ENCODE measurements at places on chromosomes 3 and 15.
A peak's percentile ranks its signal among the peaks of the same experiment; 100 is the strongest.

DNA sequence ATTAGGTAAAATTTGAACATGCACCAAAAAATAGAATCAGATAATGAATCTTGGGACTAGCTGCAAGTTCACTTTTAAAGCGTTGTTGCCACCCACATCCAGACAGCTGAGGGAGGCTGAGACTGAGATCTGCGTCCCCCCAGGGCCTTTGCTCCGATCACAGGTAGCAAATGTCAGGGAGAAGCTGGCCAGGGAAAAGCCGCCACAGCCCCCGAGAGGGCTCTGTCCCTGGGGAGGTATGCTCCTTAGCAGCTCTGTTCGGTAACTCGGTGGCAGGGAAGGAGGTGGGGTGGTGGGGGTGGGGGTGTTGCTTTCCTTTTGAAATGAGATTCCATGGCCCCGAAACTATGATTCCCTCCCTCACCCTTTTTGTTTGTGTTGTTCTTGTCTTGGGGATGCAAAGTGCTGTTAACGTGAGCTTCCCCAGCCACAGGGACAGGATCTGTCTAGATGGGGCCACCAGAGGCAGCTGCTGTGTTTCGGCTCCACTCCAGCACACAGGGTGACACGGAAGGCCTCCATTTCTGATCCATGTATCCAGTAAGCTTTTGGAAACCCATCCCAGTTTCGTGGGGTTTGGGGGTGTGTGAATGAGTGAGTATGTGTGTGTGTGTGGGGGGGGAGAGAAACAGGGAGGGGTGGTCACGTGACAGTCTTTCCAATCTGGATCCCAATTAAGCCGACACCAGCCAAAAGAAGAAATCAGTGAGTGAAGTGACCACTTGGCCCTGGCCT, 1.1 kb upstream of the MINAR1 start:
- DNase-seq, result no peak

DNA sequence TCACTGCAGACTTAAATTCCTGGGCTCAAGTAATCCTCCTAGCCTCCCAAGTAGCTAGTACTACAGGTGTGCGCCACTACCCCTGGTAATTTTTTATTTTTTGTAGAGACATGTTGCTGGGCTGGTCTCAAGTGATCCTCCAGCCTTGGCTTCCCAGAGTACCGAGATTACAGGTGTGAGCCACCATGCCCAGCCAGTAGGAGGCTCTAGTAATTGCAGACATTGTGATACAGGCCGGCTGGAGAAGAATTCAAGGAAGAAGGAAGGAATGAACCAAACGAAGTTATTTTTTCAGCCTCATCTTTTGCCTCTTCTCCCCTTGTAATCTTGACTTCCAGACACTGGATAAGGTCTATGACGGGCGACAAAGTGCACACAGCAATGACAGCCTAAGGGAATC, 3.2 kb upstream of the PPP4R2 start:
- DNase-seq, result no peak

DNA sequence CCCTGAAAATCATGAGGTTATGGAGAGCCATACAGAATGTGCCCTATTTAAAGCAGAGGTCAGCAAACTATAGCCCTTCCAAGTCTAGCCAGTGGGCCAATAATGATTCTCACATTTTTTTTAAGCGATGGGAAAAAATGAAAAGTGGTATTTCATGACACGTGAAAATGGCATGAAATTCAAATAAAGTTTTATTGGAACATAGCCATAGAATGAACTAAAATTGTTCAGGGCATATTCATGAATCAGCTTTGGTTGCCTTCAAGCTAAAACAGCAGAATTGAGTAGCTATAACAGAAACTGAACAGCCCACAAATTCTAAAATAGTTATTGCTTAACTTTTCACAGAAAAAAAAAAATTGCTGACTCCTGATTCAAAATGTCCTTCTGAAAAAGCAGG, 104.5 kb downstream of the TFG start:
- no peak for DNase-seq

GRCh38 chr3:42805141-42805821, 991 bp upstream of the HIGD1A start:
- DNase-seq, result no peak

DNA sequence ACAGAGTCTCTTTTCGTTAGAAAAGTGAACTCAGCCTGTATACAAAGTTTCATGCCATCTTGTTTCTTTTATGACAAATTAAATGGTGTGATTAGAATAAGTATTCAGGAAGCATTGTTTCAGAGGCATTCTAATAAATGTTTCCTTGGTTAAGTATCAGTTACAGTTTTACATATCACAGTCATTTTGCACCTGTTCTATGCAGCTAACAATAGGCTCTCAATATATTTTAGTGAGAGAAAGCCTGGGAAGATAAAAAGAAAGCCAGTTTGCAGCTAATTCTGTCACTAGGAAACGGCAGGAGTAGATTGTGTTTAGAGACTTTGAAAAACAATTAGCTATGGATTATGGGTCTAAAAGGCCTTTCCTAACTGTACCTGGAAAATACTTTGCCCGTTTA, 252.8 kb downstream of the ZIC1 start:
- peak; percentile 75 for DNase-seq

GRCh38 chr15:98835876-98836275, 171.7 kb downstream of the PGPEP1L start:
- DNase-seq, result no peak

DNA sequence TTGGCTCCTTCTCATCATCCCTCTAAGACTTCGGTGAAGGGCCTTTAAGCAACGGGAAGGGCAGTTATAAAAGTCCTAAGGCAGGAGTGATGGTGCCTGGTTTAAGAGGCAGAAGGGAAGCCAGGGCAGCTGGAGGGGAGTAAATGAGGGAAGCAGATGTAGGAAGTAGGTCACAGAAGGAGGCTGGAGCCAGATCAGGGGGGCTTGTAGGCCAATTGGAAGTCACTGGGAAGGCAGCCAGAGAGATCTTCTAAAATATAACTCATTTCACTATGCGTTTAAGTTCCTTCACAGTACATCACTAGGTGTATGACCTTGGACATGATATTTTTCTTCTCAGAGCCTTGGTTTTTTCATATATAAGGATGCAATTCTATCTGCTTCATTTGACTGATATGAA, 94.7 kb downstream of the MYH15 start:
- DNase-seq, result no peak

- DNase-seq, result no peak
Measured at GRCh38 chr15:34355241-34355640, 11.8 kb downstream of the LPCAT4 start.

- no peak for DNase-seq
Measured at GRCh38 chr3:77242371-77242770, 202.5 kb downstream of the ROBO2 start.

GRCh38 chr15:67820992-67821783, 4.1 kb upstream of the SKOR1 start:
- DNase-seq, result no peak

- DNase-seq, result no peak
Measured at GRCh38 chr15:81023483-81024264, 23.0 kb downstream of the TLNRD1 start.

- no peak for DNase-seq
Measured at GRCh38 chr3:141996437-141996836, 120.0 kb downstream of the ATP1B3 start.

GRCh38 chr3:173747427-173747826, 349.9 kb downstream of the NLGN1 start:
- DNase-seq, result no peak

DNA sequence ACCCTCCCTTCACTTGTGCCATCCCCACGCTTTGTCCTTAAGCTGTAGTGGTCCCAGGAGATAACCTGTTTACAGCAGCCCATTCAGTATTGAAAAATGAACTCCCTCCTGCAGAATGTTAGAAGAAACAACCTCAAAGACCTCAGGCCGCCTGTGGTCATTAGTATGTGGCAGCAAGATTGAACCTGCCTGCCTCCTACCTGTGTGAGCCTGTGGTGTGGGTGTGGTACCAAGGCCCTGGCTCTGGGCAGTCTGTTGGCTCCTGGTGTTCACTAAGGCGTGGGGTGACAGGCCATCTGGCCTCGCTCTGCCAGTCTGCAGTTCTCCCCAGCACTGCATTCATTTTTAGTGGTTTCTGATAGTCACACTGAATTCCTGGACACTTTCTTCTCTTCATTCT, 21.0 kb downstream of the LSM3 start:
- DNase-seq, result no peak

DNA sequence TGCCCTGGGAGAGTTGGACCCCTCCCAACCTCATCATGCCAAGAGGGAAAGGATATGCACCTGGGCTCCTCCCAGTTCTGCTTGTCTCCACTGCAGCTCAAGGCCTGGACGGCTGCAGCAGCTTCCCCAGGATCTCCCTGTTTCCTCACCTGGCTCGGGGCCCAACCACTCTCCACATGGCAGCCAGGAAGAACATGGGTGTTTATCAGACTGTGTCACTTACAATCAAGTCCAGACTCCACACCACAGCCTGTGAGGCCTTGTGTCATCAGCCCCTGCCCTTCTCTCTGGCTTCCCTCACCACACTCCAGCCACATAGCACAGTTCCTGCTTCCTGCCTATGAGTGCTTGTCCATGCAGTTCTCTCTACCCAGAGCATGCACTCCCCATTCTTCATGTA, 534.4 kb downstream of the EPHB1 start:
- no peak for DNase-seq

GRCh38 chr3:117630885-117631284, 921.3 kb downstream of the TUSC7 start:
- DNase-seq, result no peak

GRCh38 chr3:169383770-169384169, 279.7 kb downstream of the MECOM start:
- no peak for DNase-seq

GRCh38 chr3:133592843-133593242, 19.4 kb downstream of the CDV3 start:
- no peak for DNase-seq

- DNase-seq, result no peak
Measured at GRCh38 chr15:70361106-70361505, 263.4 kb upstream of the TLE3 start.

DNA sequence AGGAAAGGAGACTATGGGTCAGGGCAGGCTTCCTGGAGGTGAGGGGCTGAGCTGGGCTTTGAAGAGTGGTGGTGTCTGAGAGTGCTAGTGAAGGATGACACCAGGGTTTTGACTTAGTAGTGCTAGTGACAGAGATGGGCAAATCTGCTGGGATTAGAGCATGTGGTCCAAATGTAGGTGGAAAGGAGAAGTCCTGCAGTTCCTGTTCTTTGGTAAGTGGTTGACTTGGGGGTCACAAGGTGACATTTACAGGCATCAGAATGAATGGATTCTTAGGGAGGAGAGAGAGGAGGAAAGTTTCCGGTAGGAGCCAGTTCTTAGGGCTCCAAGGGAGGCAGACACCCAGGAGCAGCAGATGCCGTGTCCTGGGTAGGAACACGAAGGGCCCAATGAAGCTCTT, 796 bp upstream of the DOCK3 start:
- no peak for DNase-seq

DNA sequence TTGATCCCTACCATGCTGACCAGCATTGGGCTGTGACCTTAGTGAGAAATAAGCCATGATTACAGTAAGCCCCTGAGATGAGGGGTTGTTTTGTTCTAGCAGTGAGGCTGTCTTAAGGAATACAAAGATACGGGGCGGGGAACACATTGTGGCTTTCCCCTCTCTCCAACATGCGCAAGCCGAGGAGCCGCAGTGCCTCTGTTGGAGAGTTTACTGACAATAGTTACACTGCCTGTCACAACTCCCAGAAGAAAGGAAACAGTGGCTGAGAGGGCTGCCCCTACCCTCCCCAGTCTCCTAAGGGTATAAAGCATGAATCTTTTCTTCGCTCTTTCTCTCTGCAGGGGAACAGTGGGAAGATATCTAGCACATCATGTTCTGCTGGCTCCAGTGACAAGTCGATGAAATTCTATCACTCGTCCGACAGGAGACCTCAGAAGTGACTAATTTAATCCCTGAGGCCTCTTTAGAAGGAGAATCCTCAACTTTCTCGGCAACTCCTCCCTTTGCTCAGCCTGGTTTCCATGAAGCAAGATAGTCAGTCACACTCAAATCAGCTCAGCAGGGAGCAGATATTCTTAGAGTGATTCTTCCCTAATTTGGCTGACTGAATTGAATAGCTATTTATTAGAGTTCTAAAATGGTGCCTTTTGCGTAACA, 409.0 kb upstream of the PROK2 start:
- DNase-seq, result no peak

DNA sequence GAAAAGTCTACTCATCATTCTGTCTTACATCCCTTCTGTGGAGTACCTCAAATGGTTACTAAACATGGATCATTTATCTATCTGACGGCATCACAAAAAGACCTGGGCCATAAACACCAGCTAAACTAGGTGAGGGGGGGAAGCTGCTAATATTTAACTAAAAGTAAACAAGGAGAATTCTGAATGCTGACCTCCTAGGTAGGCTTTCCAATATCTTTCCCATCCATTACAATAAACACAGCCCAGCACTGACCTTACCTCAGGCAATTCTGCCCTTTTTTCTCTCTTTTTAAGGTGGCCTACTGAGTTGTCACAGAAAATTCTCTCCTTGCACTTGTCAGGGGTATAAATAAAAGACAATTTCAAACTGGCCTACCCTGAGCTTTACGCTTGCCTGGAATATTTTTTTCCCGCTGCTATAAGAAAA, 33.1 kb downstream of the USF3 start:
- DNase-seq, result no peak

GRCh38 chr15:77002954-77003912, 8.3 kb downstream of the PSTPIP1 start:
- no peak for DNase-seq
